HCT116 (cell line): ENCODE measurements at places on chromosomes 1 and 21. TPM values are rescaled to one million over a fixed set of nuclear protein-coding genes. Genes with fewer than 3 reads are reported as not detected.

- DNase-seq: no peak
Measured at GRCh38 chr21:32733356-32733755, 5.5 kb upstream of the SYNJ1 start.

- no peak for DNase-seq
Measured at GRCh38 chr1:160544647-160545046, 21.6 kb upstream of the SLAMF6 start.

DNA sequence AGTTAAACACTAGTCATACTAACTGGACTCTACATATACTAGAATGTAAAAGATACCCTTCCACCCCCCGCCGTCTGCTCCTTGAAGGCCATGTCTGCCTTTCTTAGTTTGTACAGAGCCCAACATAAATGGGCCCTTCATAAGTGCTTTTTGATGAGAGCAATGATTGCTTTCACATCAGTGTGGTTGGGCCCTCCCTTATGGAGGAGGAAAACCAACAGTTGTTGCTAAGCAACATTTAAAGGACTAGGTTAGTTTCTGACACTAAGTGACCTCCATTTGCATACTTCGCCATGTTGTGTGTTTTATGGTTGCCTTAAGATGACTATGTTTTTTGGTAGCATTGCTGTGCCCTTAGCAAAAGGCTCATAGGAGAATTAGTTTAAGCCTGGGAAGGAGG is 182.0 kb upstream of the SGIP1 start:
- no peak for DNase-seq

DNA sequence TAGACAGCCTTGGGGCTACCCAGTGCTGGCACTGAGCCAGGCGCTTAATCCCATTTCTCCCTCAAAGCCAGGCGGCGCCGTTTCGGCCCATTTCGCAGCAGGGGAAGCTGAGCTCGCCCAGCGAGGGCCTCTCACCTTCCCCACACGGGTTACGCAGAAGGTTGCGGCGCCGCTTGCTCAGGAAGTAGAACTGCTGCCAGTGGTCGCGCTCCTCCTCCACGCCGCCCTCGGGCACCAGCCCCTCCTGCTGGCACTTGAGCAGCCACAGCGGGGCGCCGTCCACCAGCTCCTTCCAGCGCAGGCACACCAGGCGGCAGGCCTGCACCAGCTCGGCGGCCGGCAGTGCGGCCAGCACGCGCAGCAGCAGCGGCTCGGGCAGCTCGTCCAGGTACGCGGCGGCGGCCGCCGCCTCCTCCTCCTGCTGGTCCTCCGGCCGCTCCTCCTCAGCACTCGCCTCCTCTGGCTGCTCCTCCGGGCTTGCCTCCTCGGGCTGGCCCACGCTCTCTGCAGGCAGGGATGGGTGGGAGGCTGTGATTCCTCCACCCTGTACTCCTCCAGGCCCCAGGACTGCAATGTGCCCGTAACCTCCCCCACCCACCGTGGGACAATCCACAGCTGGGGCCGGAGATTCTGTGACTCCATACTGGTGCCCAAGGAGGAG is 3.8 kb downstream of the FBXO2 start:
- peak; percentile 38 for DNase-seq

GRCh38 chr21:36696390-36697059 is 2.4 kb upstream of the SIM2 start:
- no peak for DNase-seq

DNA sequence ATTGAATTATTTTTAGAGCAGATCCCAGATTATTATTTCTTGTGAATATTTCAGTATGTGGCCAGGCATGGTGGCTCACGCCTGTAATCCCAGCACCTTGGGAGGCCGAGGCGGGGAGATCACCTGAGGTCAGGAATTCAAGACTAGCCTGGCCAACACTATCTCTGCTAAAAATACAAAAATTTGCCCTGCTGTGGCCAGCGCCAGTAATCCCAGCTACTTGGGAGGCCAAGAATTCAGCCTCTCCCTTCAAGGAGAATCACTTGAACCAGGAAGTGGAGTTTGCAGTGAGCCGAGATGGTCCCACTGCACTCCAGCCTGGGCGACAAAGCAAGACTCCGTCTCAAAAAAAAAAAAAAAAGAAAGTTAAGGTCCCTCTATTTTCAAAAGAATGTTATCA is 4.3 kb downstream of the OSBPL9 start:
- no peak for DNase-seq

DNA sequence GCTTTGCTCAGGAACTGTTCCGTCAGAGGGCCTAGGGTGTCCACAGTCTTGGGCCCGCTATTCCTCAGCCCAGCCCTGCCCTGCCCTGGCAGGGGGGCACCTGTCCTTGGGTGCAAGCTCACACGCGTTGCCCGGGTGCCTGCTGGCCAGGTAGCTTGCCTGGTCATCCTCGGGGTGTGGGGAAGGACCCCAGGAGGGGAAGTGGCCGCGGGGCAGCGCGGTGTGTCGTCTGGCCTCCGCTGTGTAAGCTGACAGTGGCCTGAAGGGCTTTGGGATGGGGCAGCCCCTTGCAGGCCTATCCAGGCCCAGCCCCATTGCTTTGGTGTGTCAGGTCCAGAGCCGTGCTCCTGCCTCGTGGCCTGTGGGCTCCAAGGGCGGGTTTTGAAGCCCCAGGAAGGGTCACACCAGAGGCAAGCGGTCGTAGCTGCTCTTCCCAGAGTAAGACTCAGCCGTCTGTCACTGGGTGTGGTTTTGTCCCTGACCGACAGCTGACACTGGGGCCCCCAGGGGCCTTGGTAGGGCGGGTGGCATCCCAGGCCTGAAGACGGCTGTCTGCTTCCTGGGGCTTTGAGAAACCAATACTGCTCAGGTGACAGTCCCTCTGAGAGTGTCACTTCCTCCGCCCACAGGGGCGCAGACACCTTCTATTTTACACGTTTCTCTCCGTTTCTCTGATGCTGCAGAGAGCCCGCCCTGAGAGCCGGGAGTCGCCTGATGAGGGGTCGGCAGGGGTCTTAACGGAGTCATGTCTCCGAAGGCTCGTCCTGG is 72.1 kb downstream of the SKI start:
- no peak for DNase-seq

DNA sequence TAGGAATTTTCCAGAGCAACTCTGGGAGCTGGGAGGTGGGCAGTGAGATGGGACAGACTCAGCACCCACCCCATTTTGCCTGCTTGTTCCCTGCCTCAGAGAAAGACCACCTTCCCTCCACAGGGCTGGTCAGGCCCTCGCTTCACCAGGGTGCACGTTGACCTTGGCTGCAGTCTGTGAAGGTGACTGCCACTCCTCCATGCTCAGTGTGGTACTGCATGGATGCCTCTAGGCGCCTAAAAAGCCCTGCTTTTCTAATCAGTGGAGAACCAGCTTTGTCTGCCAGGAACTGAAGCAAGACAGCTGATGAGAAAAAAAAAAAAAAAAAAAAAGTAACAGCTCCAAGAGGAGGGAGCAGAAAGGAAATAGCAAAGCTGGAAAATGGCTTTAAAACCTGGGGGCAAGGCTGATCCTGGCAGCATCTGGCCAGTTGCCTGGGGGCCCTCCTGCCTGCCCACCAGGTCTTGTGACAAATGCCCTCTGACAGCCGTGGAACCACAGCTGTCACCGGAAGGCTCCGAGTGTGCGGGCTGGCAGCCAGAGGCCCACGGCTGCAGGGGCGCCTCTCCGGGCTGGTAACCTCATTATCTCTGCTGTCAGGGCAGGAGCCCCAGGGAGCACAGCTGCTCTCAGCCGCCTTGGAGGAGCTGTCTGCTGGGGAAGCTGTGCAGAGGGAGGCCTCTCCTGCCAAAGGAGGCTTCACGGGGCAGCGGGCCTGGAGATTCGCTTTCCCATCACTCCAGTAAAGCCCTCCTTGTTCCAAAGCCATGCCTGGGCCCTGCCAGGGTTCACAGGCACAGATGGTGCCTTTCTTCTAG is 13.7 kb downstream of the KIAA1614 start:
- DNase-seq: no peak

- DNase-seq: no peak
Measured at GRCh38 chr1:183090391-183091006, 67.3 kb downstream of the LAMC1 start.

- no peak for DNase-seq
Measured at GRCh38 chr1:242634732-242635131, 110.2 kb upstream of the PLD5 start.

DNA sequence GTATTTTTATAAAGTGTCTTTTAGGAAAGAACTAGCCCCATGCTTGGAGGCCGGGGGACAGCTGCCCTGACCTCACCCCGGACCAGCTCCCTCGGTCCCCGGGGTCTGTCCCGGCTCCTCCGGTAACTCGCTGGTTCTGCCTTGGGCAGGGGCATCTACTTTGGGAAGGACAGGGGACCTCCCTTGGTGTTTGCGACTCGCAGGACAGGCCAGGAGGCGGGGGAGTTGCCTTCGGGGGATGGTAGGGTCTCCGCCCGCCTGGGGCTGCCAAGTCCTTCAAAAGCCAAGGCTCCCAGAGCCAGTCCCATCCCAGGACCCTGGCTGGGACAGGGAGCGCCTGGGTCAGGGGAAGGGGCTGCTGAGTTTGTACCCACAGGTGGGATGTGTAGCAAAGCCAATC is 157.9 kb downstream of the PEX14 start:
- DNase-seq: no peak

- no peak for DNase-seq
Measured at GRCh38 chr1:19646377-19647319, 2.5 kb downstream of the NBL1 start.

DNA sequence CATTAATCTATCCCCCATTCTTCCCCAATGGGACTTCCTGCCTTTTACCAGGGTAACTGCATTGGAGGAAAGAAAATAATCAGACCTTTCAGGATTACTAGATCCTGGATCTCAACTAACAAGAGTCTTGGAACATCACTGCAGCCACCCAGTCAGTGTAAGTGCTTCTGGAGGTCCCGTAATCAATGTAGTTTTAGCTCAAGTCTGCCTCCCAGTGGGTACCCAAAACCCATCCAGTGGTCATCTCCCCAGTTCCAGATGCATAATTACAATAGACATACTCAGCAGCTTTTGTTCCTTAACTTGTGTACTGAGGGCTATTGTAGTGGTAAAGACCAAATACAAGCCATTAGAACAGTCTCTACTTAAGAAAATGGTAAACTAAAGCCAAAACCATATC is 319.1 kb downstream of the GPATCH2 start:
- no peak for DNase-seq

DNA sequence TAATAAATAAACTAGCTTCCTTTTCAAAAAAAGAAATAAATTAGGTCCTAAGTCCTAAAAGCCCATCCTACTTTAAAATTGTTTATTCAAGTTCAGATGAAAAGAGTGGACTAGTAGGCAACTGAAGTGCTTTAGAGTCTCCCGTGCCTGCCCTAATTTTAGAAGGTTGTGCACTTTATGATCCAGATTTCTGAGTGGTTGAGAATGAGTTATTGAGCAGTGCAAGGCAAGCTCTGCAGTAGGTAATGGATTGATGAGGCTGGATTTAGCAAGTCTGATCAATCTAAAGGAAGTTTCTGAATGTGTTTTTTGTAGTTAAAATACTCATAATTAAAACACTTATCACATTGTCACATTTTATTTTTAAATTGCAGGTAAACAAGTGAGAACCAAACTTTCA is 13.0 kb downstream of the GGPS1 start:
- DNase-seq: no peak

DNA sequence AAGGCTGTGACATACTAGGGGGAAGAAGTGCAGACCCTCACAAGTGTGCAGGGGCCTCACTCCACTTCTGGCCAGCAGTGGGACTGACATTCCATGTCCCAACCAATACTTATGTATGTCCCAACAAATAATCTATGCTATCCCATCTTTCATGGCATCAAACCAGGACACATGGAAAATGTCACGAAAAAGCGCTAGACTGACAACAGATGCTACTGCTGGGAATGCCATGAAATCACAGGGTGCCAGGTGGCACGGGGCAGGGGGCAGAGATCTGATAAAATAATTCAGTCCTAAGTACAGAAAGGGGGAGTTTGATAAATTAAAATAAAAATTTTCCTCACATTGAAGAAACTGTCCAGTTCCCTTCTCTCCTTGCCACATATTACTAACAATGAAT is 27.6 kb upstream of the BCAS2 start:
- no peak for DNase-seq

- no peak for DNase-seq
Measured at GRCh38 chr21:21111309-21111920, 113.2 kb downstream of the NCAM2 start.

GRCh38 chr1:204499511-204500468 is 5.2 kb upstream of the PIK3C2B start:
- no peak for DNase-seq

GRCh38 chr1:63703701-63704107 is 70.1 kb upstream of the ROR1 start:
- no peak for DNase-seq

GRCh38 chr21:42114646-42115045 is 43.5 kb downstream of the UMODL1 start:
- DNase-seq: no peak

DNA sequence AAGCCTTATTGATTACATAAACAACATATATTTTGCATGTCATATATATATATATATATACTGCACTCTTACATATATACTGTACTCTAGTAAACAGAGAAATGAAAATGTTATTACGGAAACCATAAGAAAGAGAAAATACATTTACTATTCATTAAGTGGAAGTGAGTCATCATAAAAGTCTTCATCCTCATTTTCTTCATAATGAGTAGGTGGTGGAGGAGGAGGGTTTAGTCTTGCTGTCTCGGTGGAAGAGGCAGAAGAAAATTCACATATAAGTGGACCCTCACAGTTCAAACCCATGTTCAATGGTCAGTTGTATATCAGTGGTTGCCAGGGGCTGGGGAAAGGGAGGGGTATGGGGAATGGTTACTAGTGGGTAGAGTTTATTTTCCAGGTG is 8.0 kb upstream of the IFNLR1 start:
- DNase-seq: no peak

GRCh38 chr1:93016171-93016570 is 54.9 kb upstream of the DIPK1A start:
- no peak for DNase-seq

The VTCN1 gene
- 0.17 TPM for total RNA-seq

The CENPS gene
- total RNA-seq: 21.9 TPM

The CCDC185 gene
- total RNA-seq: not detected

The KRTAP13-2 gene
- not detected for total RNA-seq

The SLFNL1 gene
- total RNA-seq: 0.20 TPM

The LAMTOR2 gene
- 60.2 TPM for total RNA-seq

The LIN28A gene
- 1.4 TPM for total RNA-seq

The COL6A1 gene
- total RNA-seq: 87.5 TPM

The LRRC53 gene
- total RNA-seq: not detected

The RAB42 gene
- not detected for total RNA-seq
